ENCODE measurements at places on chromosomes 6 and 20. TPM values are rescaled to one million over a fixed set of nuclear protein-coding genes. Genes with fewer than 3 reads are reported as not detected.

The TMEM244 gene
- not detected for total RNA-seq

The ATP6V1G2 gene
- 0.51 TPM for total RNA-seq

The PDRG1 gene
- total RNA-seq = 6.3 TPM

The CTAGE9 gene
- total RNA-seq = not detected

The RANBP9 gene
- total RNA-seq = 27.4 TPM

Measured in bronchial epithelial cell (primary cell).